ACHN (cell line): ENCODE measurements at places on chromosomes 2 and 18.
A peak's percentile ranks its signal among the peaks of the same experiment; 100 is the strongest.

DNA sequence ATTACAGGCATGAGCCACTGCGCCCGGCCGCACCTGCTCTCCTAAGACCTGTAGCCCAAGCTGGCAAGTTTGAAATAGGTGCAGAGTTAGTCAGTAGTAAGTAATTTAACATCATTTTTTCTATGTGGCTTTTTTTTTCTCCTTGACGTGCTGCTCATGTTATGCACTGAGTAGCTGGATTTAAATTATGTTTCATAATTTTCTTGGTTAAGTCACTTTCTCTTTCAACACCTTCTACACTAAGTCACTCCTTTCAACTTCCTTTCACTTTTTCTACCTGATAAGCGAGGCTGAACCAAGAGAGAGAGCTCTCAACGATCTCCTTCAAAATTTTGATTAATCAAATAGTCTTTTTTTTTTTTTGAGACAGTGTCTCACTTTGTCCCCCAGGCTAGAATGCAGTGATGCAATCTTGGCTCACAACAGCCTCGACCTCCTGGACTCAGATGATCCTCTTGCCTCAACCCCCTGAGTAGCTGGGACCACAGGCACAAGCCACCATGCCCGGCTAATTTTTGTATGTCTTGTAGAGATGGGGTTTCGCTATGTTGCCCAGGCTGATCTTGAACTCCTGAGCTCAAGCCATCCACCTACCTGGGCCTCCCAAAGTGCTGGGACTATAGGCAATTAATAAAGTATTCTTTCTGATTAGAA, 13.1 kb downstream of the CASP8 start:
- no peak for DNase-seq

- no peak for DNase-seq
These were observed 282.5 kb upstream of the SPRED2 start for GRCh38 chr2:65714866-65715265.

DNA sequence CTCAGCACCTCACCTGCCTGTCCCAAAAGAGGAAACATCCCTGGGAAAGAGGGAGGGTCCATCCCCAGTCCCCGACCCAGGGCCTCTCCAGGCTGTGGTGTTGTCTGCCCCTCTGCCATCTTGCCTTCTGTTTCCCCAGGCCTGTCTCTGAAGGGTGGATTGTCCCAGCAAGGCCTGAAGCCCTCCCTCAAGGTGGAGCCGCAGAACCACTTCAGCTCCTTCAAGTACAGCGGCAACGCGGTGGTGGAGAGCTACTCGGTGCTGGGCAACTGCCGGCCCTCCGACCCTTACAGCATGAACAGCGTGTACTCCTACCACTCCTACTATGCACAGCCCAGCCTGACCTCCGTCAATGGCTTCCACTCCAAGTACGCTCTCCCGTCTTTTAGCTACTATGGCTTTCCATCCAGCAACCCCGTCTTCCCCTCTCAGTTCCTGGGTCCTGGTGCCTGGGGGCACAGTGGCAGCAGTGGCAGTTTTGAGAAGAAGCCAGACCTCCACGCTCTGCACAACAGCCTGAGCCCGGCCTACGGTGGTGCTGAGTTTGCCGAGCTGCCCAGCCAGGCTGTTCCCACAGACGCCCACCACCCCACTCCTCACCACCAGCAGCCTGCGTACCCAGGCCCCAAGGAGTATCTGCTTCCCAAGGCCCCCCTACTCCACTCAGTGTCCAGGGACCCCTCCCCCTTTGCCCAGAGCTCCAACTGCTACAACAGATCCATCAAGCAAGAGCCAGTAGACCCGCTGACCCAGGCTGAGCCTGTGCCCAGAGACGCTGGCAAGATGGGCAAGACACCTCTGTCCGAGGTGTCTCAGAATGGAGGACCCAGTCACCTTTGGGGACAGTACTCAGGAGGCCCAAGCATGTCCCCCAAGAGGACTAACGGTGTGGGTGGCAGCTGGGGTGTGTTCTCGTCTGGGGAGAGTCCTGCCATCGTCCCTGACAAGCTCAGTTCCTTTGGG, 47.2 kb downstream of the BOLA3 start:
- no peak for DNase-seq

GRCh38 chr2:3241971-3242746, 135.5 kb downstream of the EIPR1 start:
- no peak for DNase-seq

GRCh38 chr2:234291765-234292204, 205.1 kb downstream of the ARL4C start:
- DNase-seq, result peak; percentile 22

- DNase-seq, result no peak
These were observed 659.6 kb downstream of the DCC start for GRCh38 chr18:52999633-53000032.

GRCh38 chr2:135664623-135665068, 77.0 kb upstream of the UBXN4 start:
- DNase-seq, result no peak

GRCh38 chr2:166376488-166376828, 714 bp upstream of the SCN9A start:
- DNase-seq, result no peak

- no peak for DNase-seq
These were observed 17.1 kb downstream of the OSBPL6 start for GRCh38 chr2:178211460-178211859.

DNA sequence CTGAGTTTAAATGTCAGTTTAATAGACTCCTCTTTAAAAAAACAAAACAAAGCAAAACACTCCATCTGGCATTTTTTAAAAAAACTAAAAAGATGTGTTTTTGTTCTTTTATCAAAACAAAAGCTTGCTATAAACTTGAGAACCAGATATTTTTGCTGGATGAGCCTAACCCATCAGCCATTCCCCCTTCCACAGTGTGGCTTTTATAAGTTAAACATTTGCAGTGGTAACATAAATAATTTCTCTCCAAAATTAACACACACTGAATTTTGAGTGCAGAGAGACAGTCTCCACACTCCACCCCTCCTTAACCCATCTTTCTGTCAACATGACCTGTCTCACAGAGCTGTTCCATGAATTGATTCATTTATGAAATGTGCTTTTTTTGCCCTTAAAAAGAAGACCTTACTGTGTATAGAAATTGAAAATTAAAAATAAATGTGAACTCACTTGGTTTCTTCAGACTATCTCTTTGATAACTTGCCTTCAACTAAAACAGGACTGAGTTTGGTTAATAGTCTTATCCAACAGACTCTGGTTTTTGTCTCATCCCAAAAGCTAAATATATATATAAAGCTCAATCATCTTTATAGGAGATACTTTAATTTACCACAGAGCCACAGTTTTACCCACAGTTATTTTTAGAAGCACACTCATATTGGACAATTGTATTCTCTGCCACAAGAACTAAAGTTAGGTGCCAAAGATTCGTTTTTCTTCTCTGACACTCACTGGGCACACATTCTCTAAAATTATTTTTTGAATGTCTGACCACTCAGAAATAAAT, 64.8 kb upstream of the STK39 start:
- no peak for DNase-seq

DNA sequence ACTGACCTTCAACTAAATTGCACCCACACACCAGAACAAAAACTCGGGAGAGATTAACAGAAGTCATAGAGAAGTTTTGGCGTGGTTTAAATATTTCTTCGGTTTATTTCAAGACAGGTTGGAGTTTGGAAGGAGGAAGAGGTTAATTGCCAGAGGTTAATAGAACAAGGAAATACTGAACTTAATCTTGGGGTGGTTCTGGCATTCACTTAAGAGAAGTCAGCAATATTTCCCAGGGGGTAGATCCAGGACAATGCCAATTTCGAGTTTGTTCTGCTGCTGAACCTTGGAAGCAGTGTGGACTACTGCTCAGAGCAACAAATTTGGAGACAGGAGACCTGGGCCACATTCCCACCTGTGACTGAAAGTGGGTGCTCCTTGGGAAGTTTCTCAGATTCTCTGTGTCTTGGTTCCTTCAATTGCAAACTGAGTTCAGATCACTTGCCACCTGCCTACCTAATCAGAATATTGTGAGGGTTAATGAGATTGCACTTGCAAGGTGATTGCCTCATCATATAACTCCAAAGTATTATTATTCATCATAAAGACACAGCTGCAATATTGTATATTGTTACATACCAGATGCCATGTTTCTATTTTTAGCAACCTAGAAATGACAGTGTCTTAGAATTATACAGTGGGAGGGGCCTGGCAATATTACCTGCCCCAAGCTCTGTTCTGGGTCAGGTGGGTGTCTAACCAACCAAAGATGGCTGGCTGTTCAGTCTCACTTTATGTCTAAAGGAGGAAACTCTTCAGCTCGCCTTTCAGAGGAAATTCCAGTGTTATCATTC, 217.4 kb downstream of the CDCA7 start:
- DNase-seq, result no peak

- DNase-seq, result no peak
These were observed 1.4 kb downstream of the NOL4 start for GRCh38 chr18:34223164-34223892.

GRCh38 chr2:157784823-157785175, 91.3 kb downstream of the ACVR1 start:
- DNase-seq, result no peak

- no peak for DNase-seq
These were observed 365.2 kb downstream of the CLIP4 start for GRCh38 chr2:29480426-29480825.

DNA sequence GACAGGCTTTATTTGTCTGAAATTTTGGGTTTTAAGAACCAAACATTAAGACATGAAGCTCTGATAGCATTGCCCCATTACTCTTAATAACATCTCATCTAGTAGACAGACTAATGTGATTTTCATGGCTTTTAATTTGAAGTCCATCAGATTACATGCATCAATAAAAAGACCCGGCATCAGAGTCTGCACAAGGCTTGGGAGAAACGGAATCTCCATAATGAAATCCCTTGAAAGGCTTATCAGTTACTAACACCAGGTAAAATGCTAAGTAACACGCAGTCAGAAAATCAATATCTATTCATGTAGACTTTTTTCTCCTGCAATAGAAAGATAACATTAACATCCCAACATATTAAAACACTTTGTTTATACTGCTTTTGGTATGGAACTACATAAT, 1485.2 kb upstream of the DDX18 start:
- DNase-seq, result no peak

GRCh38 chr18:35616664-35617423, 35.3 kb downstream of the GALNT1 start:
- DNase-seq, result peak; percentile 69
